ENCODE measurements at places on chromosomes 12 and 14.

DNA sequence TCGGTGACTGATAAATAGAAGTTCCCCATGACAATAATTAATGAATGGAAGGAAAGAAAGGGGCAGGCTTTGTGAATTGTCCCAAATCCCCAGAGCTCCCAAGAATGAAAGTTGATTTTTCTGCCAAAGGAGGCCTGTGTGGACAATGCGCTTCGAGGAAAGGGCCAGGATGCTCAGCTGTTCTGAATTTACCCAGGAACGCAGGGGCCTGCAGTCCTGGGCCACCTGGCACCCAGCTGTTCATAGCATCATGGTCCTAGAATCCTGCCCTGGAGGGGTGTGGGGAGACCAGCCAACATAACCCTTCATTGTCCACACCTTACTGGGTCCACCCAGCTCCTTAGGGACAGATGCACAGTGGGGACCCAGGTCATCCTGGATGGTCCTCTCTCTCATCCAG is 587.5 kb downstream of the BCL11B start:
- no peak for DNase-seq

GRCh38 chr12:113846883-113847755 is 119.0 kb downstream of the RBM19 start:
- no peak for DNase-seq

DNA sequence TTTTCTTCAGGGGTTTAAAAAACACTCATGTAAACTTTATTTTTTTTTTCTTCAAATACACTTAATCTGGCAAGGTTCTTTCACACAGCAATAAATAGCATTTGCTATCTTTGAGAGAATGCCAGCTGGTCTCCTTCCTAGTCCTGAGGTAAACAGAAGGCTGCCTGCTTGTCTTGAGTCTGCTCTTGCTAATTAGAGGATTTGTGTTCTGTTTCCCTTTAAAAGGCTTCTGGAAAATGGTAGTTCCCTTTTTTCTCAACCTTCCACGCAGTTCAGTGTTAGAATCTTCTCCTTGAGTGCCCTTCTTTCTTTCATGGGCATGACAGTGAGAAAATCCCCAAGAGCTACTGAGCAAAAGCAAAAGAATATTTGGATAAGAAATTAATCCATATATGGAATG is 92.3 kb upstream of the DCN start:
- no peak for DNase-seq

DNA sequence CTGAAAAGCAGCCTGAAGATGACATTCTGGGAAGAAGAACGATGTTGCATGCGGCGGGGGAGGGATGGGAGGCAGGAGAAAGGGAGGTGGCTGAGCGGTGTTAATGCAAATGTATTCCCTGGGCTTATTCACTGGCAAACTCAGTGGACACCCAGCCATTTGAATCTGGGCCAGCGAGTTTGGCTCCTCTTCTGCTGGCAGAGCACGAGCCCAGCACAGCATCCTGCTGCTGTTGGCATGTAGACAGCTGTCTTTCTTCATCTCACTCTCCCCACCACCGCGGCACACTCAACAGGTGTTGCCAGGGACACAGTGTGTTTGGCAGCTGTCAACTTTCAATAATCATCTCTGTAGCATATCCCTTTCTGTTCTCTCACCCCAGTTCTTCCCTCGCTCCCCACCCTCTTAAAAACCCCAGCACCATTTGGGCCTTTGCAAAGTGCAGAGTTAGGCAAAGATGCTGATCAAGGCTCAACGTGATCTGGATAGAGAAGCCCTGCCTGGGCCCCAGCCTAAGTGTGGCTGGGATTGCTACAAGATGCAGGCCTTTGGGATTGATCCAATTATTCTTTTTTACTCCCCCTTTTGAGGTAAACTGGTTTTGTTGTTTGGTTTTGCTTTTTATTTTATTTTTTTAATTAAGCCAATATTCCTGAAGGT is 131.9 kb downstream of the EXOC5 start:
- DNase-seq = no peak

DNA sequence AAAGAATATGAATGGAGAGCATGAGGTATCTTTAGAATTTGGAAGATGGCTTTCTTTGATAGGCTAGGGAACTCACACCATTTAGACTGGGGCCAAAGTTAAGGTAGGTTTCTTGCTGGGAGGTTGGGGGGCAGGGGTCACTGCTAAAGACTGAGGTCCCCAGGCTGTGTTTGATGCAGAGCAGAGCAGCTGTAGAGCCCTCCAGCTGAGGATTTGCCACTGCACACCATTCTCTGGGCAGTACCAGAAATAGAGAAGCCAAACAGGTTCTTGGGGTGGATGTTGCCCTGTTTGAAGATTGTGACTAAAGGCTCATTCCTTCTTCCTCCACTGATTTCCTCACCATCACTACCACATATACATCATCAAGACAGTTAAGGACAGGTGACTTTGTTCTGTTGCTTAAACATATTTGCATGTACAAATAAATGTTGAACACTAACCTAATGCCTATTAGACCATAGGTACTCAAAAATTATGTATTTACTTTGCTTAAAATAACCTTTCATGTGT is 7.9 kb downstream of the NTF3 start:
- no peak for DNase-seq

DNA sequence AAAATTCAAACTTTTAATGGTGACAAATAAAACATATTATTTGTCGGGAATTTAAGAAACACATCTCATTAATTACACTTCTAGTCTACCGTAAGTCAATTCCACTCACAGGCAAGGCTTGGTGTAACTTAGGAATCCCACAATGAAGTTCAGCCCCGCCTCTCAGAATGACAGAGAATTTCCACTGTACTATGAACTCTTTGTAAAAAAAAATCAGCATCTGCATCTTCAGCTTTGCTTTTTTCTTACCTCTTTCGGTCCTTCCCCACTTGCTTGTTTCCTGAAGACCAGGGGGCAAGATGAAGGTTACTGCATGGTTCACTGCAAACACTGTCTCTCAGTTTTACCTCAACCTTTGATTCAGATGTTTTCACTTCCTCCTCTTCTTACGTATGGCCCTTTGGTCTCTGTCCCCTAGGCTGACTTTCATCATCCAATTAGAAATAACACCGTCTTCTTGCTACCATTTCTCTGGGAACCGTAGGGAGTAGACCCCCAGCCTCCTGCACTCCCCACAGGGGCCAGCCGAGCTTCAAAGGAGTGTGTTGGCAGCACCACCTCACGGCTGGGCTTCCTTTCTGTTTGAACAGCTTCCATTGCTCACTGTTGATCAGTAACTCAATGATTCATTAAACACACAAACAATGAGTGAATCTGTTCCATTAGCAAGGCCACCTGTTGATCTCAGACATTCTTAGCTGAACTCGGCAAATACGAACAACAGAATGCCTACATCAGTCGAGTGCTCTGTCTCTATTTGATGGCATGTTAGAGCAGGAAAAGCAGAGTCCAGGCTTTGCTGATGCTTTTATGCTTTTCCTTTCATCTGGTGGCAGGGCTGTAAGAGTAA is 343.0 kb downstream of the BMP4 start:
- no peak for DNase-seq

GRCh38 chr14:81353691-81354323 is 46.3 kb downstream of the STON2 start:
- no peak for DNase-seq

DNA sequence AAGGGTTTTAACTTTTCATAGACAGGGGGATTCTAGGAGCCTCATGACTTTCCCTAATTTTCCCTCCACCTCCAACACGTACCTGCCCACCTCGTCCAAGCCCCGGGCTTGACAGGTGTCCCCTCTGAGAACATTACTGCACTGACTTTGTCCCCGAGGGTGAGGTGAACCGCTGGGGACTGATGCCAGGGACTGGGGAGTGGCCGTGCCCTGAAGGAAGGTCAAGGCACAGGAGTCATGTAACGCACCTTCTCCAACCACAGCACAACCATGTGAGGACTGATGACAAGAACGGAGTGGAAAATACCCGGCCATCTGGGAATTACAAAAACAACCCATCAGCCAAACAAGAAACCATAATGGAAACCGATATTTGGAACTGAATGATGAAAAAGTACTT is 214.7 kb upstream of the C14orf180 start:
- no peak for DNase-seq

DNA sequence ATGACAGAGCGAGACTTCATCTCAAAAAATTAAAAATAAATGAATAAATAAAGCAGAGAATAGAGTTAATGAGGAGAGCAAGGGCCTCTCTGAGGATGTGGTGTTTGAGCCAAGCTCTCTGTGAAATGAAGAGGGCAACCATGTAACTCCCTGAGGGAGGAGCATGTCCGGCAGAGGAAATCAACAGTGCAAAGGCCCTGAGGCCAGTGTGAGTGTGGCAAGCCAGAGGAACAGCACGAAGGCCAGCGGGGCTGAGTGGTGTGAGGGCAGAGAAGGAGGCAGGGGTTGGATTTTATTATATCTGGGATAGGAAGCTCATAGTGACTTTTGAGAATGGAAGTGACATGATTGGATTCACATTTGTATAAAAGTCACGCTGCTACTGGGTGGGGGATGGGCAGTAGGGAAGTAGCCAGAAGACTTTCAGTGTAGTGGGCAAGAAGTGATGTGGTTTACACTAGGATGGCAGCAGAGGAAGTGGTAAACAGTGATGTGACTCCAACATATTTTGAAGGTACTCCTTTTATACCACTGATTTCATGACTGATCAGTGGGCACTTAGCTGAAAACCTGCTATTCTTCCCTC is 10.3 kb upstream of the LRP1-AS start:
- DNase-seq = no peak

GRCh38 chr12:77537663-77538062 is 293.0 kb upstream of the NAV3 start:
- DNase-seq = no peak

- DNase-seq = no peak
Measured at GRCh38 chr12:88703790-88704189, 123.5 kb upstream of the KITLG start.

DNA sequence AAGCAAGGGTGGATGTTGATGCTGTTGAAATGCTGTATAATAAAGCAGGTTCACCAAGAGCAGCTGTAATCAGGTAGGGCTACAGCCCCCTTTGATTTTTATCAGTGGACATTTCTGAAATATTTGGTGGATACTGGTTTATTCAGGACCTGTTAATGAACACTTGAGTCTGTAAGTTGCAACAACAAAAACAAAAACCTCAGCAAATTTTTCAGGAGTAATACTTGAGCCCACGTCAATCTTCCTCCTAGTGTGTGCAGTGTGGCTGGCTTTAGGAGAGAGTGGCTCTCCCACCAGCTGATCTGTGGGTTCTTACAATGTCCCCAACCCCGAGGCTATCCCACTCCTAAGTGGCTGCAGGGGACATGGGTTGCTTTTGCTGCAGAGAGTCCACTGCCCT is 347.8 kb downstream of the GLT1D1 start:
- DNase-seq = no peak

DNA sequence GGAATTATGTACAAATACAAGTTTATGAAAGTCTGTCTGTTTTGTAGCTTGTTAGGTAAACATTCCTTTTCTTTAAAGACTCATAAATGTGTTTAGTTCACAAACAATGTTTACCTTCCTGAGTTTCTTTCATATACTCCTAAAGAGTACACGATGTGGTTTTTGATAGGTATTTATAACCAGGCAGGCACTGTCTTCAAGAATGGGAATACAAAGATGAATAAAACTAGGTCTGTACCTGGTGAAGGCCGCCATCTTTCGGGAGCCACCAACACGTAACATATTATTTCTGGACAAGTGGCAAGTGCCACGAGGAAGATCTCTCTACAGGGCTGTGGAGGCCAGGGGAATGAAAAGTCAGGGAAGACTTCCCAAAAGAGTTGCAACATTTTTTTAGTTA is 144.6 kb upstream of the RASSF8 start:
- DNase-seq = no peak

DNA sequence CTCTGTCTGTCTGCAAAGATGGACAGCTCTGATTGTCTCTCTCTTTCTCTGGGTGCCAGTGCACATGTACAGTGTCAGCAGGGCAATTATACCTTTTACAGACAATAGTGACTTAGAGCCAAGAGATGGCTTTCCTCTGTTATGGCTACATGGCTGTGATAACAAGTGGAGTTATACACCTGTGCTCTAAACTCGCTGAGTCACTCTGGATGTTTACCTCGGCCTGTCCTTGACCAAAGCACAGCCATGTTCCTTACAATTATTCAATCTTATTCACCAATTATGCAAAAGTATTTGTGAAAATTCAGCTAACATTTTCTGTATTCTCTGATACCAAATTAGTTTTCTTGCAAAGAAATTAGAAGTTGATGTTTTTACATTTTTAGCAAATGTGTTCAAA is 475.5 kb upstream of the CCDC196 start:
- no peak for DNase-seq

DNA sequence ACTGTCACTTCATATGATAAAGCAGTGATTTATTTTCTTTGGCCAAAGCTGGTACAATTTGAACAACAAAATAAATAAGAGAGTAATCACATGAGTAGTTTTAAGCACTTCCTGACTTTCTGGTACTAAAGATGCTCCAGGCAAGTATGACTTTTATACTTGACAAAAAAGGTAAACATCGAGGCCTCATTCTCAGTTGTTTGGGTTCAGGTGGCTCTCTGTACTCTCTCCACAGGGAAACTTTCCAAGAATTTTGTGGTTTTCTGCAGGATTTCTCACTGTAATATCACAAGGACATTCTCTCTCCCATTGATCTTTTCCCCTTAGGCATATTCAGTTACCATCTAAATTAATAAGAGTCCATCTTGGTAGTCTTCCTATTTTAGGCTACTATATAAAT is 26.6 kb upstream of the KCNC2 start:
- DNase-seq = no peak

DNA sequence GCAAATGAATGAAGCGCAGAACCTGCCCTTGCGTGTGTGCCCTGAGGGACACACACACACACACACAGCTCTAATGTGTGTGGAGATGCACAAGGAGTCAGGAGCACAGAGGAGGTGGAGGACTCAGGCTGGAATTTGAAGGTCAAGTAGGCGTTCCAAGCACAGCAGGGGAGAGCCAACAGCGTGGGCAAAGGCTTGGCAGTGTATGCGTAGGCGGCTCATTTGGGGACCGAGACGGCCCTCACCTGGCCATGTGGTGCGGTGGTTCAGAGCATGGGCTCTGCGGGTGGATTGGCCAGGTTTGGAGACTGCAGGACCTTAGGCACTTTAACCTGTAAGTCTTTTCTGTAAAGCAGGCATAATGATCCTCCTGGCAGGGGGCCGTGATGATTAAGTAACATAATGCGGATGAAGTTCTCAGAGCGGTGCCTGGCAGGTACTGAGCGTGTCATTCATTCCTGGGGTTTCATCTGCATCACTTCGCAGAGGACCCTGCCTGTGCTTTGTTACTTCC is 69.5 kb upstream of the SLC24A4 start:
- DNase-seq = no peak

- DNase-seq = no peak
Measured at GRCh38 chr12:116528498-116528897, 30.7 kb upstream of the MAP1LC3B2 start.

- no peak for DNase-seq
Measured at GRCh38 chr12:2624543-2625288, 170.1 kb upstream of the FKBP4 start.

GRCh38 chr12:21643758-21644157 is 13.9 kb downstream of the LDHB start:
- no peak for DNase-seq
